ENCODE measurements at places on chromosomes 2 and 18. TPM values are rescaled to one million over a fixed set of nuclear protein-coding genes. Genes with fewer than 3 reads are reported as not detected.

The CNDP1 gene
- not detected for total RNA-seq

The KLHL30 gene
- not detected for total RNA-seq

The ALPP gene
- not detected for total RNA-seq

The MBD1 gene
- total RNA-seq, result 95.2 TPM

The FBXO41 gene
- total RNA-seq, result 30.9 TPM

The SRD5A2 gene
- not detected for total RNA-seq

The SATB2 gene
- not detected for total RNA-seq

The GCA gene
- 14.5 TPM for total RNA-seq

The TUBA4B gene
- not detected for total RNA-seq

The SPATS2L gene
- total RNA-seq, result 35.1 TPM

The IRS1 gene
- total RNA-seq, result 3.8 TPM

The CD226 gene
- 134 TPM for total RNA-seq

The SERPINB11 gene
- total RNA-seq, result not detected

The SEPTIN10 gene
- 0.13 TPM for total RNA-seq

The RNF125 gene
- total RNA-seq, result 34.6 TPM

DNA sequence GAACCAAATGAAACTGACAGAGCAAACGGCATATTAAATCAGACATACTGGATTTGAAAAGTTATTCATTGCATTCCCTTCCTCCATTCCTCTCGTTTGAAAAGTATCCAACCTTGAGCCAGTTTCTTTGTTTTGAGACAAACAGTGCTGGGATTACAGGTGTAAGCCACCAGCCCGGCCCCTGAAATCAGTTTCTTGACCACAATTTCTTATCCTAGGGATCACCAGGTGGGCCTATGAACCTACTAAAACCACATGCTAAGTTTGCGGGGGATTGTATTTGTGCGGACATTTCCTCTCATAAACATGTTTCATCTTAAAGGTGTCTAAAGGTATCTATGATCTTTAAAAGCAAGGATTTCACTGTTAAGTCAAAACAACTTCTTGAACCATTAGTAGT lies 11.6 kb downstream of the PTPN2 start:
- no peak for DNase-seq

DNA sequence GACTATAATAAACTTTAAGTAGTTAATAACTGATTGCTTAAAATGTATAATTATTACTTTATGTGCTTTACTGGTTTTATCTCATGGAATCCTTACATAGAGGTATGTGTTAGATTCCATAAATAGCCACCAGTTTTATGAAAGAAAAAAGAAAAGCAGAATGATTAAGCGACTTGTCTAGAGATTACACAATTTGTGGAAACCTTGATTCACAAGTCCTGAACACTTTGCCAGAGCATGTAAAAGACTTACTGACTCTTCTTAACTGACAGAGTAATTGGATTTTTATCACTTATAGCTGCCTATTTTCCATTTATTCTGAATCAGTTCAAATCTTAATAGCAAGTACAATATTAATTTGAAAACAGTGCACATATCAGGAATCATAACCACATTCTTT lies 448.7 kb upstream of the NETO1 start:
- no peak for DNase-seq

- no peak for DNase-seq
These were observed 557.9 kb downstream of the DCC start for GRCh38 chr18:52897611-52898484.

- DNase-seq, result no peak
These were observed 143.5 kb downstream of the RTN4 start for GRCh38 chr2:54906716-54907115.

DNA sequence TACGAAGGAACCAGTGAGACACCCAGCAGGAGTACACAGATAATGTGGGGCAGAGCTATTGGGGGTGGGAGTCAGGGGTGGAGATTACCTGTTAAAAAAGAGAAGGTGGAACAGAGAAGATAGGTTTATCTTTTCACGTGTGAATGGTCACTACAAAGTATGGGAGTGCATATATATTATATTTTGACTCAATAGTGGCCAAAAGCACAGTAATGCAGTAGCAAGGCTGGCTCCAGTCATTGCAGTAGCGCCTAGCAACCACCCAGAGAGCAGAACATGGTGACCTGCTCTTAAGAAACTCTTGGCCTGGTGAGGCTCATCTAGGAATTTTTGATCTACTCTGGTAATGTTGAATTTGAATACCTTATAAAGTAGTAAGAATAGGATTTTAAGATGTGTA lies 1.0 kb downstream of the IMPACT start:
- DNase-seq, result no peak

GRCh38 chr2:120491111-120491625 lies 145.2 kb downstream of the INHBB start:
- DNase-seq, result no peak

GRCh38 chr2:18899725-18900124 lies 310.4 kb upstream of the NT5C1B start:
- no peak for DNase-seq

DNA sequence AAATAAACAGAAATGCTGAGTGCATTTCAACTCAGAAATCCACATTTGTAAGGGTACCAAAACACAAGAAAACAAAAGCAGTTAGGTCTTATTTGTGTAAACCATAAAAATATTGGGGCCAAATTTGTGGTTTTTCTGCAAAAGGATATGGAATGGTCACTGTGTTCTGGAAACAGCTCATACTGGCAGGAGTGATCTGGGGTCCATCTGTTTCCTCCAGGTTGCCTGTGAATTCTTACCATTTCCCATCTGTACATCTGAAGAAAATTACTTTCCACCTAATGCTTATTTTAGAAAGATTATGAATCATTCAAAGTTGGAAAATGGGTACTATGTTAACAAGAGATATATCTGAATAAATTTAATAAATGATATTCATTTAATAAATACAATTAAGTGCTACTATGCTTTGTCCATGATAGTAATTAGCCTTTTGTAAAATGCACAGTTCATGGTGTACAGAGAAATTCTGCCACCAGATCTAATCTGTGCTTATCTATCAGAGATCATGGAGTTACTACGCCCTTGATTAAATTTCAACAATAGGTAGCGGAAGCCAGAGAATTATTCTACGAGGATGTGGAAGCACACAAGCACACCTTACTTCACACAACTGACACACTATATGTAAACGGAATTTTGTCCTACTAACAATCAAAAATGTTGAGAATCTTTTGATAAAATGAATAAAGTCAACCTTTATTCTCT lies 10.9 kb downstream of the ALS2 start:
- no peak for DNase-seq

GRCh38 chr2:30492619-30493018 lies 45.6 kb downstream of the LCLAT1 start:
- no peak for DNase-seq

DNA sequence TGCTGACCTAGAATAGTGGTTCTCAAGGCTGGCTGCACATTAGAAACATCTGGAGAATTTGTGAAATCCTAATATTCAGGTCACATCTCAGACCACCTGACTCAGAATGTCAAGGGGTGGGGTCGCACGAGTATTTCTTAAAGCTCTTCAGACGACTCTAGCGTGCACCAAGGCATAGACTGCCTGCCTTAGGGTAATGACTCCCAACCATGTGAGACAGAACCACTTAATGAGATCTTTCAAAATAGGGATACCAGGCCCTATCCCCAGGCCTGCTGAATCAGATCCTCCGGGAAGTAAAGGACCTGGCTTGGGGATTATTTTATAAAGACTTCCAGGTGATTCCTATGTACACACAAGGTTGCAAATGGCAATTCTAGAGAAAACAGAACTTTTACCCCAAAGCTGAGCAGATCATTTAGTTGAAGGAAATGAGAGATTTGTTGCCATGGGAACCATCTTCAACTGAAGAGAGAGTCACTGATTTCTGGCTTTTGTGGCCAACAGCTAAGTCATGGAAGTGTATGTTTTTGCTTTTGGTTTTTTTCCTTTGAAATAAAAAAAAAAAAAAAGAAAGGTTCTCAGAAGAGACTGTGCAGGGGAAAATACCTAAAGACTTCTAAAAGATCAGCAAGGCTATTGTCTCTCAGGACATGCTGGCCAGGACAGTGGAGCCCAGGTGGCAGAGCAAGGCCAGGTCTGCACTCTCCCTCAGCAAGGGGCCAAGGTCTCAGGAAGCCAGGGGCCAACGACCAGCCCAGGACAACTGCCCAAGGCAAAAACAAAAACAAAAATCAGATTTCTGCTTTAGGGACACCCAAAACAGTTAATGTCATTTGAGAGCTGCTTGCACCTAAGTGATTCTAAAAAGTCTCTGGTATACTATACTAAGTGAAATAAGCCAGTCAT lies 15.3 kb upstream of the LOXHD1 start:
- no peak for DNase-seq

GRCh38 chr2:98465456-98466226 lies 21.0 kb downstream of the INPP4A start:
- DNase-seq, result peak; percentile 70

DNA sequence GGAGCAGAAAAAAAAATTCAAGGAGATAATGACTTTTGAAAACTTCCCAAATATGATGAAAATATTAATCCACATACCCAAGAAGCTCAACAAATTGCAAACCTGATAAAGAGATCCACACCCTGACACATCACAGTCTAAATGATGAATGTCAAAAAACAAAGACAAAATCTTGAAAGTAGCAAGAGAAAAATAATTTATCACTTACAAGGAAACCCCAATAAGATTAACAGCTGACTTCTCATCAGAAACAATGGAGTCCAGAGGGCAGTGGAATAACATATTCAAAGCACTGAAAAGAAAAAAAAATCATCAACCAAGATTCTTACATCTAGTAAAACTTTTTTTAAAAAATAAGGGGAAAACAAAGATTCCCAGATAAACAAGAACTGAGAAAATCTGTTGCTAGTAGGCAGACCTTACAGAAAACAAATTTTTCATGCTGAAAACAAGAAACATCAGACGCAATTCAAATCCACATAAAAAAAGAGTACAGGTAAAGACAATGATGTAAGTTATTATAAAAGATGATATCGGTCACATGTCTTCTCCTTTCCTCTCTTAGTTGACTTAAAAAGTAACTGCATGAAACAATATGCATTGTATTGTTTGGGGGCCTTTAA lies 21.3 kb downstream of the SLC66A2 start:
- no peak for DNase-seq

DNA sequence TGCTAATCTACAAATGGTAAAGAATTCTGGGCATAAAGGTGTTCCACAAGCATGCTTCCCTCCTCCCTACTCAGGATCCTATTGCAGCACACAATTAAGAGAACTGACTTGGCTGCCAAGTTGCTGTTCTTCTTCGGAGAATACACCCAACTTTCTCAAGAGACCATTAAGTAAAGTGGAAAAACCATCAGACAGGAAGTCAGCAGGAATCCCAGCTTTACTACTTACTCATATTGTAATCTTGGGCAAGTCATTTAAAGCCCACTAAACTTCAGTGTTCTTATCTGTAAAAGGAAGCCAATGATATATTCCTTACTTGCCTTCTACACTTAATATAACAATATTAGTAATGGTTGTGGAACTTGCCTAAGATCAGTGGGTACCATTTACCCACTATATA lies 37.8 kb downstream of the PSTPIP2 start:
- no peak for DNase-seq

DNA sequence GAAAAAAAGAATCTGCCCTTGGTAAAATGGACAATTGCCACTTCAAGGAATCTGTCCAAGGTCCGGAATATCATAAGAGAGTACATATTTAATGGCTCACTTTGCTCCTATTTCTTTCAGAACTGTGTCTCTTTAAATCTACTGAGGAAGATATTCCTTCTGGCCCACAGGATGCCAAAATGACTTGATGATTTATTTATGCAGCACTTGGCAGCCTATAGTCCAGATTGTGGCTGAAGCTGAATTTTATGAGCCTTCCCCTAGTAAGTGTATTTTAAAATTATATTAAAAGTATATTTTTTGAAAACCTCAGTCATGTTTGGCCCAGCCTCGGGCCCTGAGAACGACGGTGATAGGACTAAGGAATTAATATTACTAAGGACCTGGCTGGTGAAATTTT lies 465.1 kb upstream of the HNRNPA3 start:
- no peak for DNase-seq

- DNase-seq, result no peak
These were observed 15.0 kb downstream of the COX7A2L start for GRCh38 chr2:42345986-42346385.

DNA sequence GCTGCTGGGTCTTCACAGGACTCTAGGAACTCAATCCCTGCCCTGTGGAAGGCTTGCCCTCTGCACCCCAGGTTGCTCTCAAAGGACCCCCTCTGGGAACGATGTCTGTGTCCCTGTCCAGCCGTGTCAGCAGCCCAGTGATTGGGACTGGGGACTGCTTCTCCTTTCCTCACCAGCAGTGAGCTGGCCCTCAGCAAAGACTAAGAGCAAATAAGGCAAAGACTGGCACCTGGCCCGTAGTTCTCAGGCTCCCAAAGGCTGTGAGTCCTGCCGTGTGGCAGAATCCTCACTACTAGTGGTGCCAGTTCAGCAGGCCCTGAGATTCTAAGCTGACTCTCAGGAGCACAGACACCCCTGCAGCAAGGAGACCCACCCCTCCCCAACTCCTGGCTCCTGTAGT lies 47.8 kb downstream of the TMEM163 start:
- no peak for DNase-seq

GRCh38 chr18:11027862-11028261 lies 121.5 kb downstream of the PIEZO2 start:
- no peak for DNase-seq

DNA sequence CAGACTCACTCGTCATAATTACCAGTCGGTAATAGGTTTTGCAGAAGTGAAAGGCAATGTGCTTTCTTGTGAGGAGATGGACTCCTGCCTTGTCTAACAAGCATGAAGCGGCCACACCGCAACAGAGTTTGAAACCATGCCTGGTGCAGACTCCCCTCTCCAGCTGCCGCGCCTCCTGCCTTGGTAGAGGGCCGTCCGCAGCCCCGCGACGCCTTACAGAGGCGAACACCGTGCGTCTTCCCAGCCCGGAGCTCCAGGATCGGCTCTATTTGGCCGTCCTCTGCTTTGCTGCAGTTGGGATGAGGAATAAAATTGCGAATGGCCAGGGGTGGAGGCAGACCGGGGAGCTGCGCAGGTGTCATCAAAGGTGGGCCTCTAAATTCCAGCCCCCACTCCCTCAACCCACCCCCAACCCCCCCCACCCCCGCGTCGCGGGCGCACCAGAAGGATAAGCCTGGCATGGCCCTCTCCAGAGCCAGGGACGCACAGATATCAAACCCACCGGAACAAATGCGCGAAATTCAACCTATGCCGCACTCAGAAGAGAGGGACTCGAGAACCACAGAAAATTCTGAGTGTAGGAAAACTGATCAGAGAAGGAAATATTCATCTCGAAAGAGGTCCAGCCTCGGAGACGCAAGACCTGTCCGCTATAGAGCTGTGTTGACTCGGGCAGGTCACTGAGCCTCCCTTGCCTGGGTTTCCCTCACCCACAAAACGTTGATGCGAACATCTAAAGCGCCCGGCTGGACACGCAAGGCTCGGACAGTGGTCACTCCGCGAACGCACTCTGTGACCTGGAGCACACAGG lies 1.1 kb downstream of the TRABD2A start:
- no peak for DNase-seq

GRCh38 chr2:128796321-128796720 lies 477.7 kb upstream of the HS6ST1 start:
- no peak for DNase-seq

GRCh38 chr18:74407888-74408287 lies 49.2 kb downstream of the DIPK1C start:
- no peak for DNase-seq

GRCh38 chr2:205800773-205801172 lies 118.5 kb downstream of the NRP2 start:
- no peak for DNase-seq

GRCh38 chr2:28343971-28344715 lies 48.5 kb upstream of the FOSL2 start:
- no peak for DNase-seq

- DNase-seq, result no peak
These were observed 89.0 kb downstream of the EIPR1 start for GRCh38 chr2:3288470-3289170.

- peak; percentile 95 for DNase-seq
These were observed 20.4 kb downstream of the TMSB10 start for GRCh38 chr2:84925724-84926376.

Data from activated T-helper 1 cell treated with anti-CD3 and anti-CD28 coated beads, Interleukin-12 subunit alpha, Interleukin-12 subunit beta, Interleukin-2, Interleukin-4 antibody, amounts not matched to agents 30 ng/mL and 10 ng/mL and 1 ng/mL, durations not matched to agents 14 hours and 24 hours and 36 hours (primary cell).